Activated naive CD4-positive, alpha-beta T cell (primary cell): ENCODE measurements at places on chromosomes 5 and 9.

GRCh38 chr5:92641031-92641962, 939.7 kb downstream of the NR2F1-AS1 start:
- DNase-seq = no peak

DNA sequence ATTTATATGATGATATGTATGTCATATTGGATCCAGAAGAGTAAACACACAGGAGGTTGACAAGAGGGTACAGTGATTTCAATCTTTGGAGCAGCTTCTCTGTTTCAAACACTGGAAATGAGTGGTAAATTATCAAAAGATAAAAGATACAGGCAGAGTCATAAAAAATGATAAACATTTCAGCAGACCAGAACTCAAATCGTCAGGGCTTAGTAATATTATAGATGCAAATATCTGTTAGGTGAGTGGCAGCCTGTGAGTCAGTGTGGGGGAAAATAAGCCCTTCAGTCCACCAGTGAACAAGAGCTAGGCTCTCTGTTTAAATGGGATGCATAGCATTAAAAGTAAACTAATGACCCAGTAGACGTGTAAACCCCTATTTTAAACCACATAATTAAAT, 1378.1 kb downstream of the EFNA5 start:
- no peak for DNase-seq

DNA sequence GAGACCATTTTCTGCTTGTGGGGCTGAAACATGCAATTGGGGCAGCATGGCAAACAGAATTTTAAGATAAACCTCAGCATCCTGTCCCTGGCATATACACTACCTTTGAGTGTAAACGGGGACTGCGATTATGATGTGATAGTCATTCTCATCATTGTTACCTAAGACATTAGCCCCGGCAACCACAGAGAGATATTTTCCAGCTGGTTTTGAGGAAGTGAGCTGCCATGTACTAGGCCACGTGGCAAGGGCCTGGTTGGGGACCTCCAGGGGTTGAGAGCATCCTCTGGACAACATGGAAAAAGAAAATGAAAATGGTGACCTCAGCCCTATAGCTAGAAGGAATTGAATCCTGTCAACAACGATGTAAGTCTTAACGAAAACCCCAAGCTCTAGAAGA, 623.6 kb upstream of the CDH18 start:
- no peak for DNase-seq

DNA sequence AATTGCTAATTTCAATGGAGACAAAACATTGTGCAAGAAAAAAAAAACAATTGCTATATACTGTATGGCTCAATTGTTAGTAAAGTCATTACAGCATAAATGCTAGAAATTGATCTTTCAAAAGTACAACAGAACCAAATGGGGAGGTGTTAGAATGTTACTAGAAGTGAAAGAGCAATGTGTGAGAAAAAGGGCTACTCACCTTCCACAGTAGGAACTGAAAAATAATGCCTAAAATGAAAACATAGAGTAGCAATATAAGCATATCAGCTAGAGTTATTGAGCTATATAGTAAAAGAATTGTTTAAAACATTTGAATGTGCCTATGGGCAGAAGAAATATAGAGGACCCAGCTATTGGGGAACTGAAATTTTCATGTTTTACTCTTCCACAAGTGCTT, 10.9 kb upstream of the RXFP3 start:
- DNase-seq = no peak

GRCh38 chr5:176533894-176534611, 3.1 kb downstream of the RNF44 start:
- DNase-seq = peak; percentile 19

- DNase-seq = no peak
These were observed 44.6 kb downstream of the TSSK1B start for GRCh38 chr5:113390224-113390623.

- DNase-seq = no peak
These were observed 31.6 kb downstream of the FNIP1 start for GRCh38 chr5:131765261-131765660.

DNA sequence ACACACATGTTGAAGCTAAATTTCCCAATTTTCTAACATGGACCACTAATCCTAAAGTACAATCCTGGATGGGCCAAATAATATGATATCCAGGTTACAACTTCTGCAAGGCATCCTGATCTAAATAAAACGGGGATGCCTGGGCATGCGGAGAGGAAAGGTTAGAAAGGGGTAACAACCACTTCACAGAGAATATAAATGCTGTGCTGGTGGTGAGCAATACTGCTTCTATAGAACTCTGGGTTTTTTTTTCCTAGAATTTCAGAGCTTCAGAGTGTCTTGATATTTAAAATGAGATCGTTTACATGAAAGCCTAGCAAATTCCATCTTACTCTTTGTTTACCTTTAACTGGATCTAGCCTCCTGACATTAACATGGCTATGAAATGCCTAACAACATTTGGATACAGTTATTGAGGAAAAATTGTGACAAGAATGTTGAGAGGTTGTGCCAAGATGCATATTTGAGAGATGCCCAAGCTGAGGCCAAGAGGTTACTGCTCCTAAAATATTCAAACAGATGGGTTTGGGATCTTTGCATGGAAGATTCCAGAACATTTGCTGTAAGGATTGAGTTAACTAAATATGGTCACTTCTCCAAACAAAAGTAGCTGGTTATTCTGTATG, 22.4 kb downstream of the TNFAIP8 start:
- no peak for DNase-seq

DNA sequence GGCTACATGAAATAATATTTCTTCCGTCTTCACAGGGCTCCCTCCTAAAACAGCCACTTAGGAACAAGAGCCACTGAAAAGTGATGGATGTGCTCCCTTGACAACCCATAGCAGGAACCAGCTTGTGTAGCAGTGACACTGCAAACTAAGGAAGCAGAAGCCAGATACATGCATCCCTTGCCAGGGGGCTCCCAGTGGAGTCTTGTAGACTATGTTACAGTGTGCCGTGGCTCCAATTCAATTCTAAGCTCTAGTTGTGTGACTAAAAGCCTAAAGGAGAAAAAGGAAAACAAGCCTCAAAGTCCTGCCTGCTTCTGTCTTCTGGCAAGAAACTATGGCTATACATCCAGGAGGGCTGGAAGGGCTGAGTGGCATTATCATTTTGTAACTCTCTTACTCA, 12.2 kb upstream of the TAF1L start:
- no peak for DNase-seq

DNA sequence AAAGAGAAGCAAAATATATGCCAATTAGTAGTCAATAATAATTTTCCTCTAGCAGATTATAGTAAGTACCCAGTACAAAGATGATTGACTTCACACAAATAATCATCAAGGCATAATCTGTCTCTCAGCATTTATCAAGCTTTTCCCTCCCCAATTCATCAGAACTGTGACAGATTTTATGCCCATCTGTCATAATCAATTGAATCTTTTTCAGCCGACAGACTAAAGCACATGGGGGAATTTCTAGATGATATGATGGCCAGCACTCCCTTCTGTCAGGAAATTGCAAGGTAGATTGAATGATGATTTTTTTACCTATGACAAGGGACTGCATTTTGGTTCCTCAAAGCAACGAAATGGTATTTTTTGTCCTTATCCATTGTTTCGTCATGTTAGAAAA, 227.1 kb upstream of the CYLC2 start:
- no peak for DNase-seq

- DNase-seq = no peak
These were observed 26.3 kb upstream of the CDKN2AIPNL start for GRCh38 chr5:134437847-134438581.

- no peak for DNase-seq
These were observed 26.9 kb downstream of the NEURL1B start for GRCh38 chr5:172667786-172668593.

DNA sequence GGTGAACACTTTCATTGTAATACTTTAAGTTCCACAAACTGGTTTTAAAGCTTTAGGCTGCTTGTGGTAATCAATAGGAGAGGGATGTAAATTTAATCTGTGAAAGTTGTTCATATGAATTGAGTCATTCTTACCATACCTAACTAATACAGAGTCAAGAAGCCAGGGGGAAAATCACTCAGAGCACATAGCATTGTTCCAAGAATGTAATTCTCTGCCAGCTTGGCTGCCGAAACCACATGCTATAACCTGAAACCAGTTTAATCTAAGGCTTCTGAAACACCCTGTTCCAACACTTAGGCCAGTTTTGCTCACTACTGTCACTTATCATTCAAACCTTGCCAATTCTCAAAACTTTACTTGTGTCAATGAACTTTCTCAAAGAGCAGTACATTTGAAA, 528.8 kb upstream of the GRAMD2B start:
- no peak for DNase-seq

- DNase-seq = no peak
These were observed 13.5 kb upstream of the MARCHF6 start for GRCh38 chr5:10339958-10340357.

- DNase-seq = peak; percentile 71
These were observed at the start of gene BRD3 for GRCh38 chr9:134067904-134068743. Gene BRD3 (minus strand): TSS chr9:134068026. CDS start chr9:134053477, 14,549 bp downstream.

DNA sequence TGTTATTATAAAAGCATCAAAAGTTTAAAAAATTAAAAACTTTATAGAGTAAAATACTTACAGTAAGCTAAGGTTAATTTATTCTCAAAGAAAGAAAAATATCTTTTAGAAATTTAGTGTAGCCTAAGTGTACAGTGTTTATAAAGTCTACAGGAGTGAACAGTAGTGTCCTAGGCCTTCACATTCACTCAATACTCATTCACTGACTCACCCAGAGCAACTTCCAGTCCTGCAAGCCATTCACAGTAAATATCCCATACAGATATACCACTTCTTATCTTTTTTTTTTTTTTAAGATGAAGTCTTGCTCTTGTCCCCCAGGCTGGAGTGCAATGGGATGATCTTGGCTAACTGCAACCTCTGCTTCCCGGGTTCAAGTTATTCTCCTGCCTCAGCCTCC, 73.1 kb upstream of the FST start:
- DNase-seq = no peak

DNA sequence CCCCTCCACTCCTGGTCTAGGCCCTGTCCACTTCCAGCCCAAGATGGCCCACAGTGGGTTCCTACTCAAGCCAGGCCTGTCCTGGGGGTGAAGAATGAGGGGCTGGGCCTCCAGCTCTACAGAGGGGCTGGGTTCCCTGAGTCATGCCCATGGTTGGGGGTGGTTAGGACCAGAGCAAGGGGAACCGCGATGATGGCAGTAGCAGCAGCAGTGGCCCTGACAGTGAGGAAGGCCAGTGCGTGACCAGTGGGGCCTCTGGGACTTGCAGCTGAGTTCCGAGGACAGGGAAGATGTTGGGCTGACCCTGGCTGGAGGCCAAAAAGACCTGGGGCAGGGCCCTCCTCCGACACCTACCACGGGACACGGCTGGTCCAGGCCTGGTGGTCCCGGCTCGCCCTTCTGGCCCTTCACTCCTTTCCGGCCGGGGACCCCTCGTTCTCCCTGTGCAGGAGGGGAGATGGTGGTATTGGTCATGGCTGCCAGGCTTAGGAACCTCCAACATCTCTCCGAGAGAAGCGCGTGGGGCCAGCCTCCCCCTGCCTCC, 9.2 kb upstream of the PHYKPL start:
- no peak for DNase-seq

DNA sequence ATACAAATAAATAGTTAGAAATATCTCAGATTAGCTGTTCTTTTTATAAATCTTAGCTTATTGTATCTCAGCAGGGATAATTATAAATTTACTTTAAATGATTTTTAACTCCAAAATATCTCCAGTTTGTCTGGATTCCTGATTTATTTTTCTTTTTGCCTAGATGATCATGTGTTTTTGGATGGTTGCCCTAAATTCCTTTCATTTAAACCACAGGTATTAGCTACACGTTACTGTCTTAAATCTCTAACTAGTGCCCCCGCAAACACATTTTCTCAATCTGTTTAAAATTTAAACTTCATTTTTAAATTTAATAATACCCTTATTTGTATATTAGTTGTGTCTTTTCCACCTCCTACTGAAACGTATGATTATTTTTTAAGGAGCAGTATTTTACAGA, 5.6 kb downstream of the FER start:
- DNase-seq = no peak

DNA sequence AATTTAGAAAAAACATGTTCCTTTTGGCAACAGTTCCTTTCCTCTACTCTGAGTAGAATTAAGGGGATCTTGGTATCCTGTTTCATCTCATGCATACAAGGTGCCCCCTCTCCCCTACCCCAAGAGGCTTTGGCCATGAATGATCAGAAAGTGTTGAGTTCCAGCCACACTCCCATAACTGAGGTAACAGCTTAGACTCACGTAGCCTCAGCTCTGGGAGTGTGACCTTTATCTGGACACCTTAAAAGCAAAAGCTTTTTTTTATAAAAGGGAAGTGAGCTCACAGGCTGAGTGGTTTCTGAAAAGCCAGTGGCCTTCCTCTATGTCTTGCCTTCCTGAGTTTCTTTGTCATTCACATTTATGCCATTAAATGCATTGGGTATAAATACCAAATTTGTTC, 900 bp upstream of the HAVCR2 start:
- no peak for DNase-seq

DNA sequence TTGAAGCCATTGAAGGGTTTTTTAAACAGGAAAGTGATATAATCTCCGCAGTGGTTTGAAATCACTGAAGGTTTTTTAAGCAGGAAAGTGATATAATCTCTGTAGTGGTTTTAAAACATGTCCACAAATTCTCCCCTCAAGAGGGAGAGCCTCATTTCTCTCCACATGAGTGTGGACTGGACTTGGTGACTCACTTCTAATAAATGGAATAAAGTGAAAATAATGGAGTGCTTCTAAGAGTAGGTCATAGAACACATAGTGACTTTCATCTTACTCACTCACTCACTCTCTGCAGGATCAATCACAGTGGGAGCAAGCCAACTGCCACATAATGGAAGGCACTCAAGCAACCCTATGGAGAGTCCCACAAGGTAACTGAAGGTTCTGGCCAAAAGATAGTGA, 12.0 kb downstream of the CTNNAL1 start:
- no peak for DNase-seq

- DNase-seq = no peak
These were observed 4.5 kb downstream of the TTC23L start for GRCh38 chr5:34843497-34843896.

- DNase-seq = no peak
These were observed 91.1 kb downstream of the BARX1 start for GRCh38 chr9:93864032-93864431.

DNA sequence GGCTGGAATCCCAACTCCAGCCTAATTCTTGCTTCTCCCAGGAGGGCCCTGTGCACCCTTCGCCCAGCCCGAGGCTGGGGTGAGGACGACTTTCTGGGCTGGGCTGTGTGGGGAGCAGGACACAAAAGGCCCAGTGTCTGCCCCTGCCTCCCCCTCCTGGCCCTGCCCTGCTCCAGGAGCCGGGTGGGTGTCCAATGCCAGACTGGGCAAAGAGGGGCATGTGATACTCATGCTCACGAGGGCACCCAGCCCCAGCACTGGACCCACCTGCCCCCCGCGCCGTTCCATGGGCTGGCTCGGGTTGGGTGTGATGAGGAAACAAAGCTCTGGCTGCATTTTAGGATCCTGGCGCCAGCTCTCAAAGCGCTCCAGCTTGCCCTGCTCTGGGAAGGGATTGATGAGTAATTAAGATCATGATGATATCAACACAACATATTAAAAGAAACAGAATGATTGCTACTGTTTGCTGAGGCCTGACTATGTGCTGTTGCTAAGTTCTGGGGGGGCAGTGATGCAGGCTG, 30.7 kb downstream of the LHX2 start:
- DNase-seq = no peak

- DNase-seq = no peak
These were observed 21.1 kb downstream of the HMGXB3 start for GRCh38 chr5:150021491-150022157.

- no peak for DNase-seq
These were observed 18.1 kb upstream of the MACROH2A1 start for GRCh38 chr5:135417083-135417482.

GRCh38 chr5:59471463-59471862, 422.1 kb downstream of the PDE4D start:
- DNase-seq = no peak

GRCh38 chr9:113955076-113955752, 79.1 kb downstream of the ZNF618 start:
- DNase-seq = no peak
